Activated T-helper 1 cell treated with Interleukin-2 at 50 U/mL for 16 hours (primary cell): ENCODE measurements at places on chromosomes 16 and 17.
A peak's percentile ranks its signal among the peaks of the same experiment; 100 is the strongest.

GRCh38 chr17:77779711-77780539 lies 178.6 kb upstream of the TNRC6C start:
- DNase-seq = no peak

DNA sequence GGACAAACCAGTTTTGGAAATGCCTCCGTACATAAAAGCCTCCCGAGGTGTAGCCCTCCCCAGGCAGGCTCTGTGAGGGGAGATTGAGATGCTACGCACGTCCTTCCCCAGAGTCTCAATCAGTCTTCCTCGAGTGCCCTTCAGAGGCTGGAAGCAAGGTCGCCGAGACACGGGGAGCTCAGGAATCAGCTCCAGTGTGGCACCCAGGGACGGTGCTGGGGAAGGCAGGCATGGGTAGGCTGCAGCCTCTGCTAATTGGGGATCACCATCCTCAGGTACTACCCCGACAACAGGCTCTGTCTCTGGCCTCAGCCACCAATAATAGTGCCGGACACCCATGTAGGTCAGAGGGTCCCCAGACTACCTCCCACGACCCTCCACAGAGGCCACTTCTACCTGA lies 28.1 kb upstream of the GSG1L start:
- DNase-seq = no peak

DNA sequence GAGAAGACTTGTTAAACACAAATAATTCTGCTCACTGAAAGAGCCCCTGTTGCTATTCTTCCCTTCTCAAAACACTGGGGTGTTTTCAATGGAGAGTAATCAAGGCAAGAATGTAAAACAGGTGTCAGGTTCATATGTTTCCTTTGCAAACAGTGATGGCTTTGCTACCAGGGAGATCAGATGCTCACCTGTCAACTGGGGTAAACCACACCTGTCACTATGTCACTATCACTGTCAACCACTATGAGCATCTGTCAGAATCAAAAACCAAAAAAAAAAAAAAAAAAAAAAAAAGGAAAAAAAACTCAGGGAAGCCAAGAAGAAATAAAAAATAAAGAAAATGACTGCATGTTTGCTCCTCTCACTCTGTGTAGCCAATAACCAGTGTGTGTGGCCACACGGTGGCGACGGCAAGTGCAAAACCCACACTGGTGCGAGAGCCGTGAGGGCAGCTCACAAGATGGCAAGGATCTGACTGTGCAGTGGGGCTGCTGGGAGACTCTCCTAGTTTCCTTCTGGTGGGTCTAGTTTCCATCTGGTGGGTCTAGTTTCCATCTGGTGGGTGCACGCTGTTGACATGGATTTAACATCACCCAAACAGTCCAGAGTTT lies 22.7 kb downstream of the USP22 start:
- no peak for DNase-seq

GRCh38 chr16:3654249-3654991 lies at the start of gene DNASE1:
Gene DNASE1 (plus strand): TSS chr16:3654691. CDS start chr16:3655374, 683 bp downstream.
- DNase-seq = peak; percentile 22

DNA sequence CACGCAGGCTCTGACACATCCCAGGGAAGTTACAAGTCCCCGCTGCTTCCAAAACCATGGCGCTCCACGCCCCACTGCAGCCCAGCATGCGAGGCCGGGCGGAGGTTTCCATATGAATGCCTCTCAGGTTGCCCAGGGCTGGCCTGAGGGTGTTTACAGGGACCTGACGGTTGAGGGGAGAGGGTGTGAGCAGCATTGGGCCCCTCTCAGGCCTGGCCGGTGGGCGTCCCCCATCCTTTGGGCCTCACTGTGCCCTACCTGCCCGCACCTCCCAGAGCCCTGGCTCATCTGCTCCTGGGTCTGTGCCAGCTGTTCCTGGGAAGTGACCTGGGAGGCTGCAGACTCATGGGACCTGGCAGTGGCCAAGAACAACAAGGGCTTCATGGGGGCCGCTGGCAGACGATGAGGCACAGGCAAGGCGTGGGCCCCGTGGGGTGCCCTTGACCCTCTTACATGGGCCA lies 173.5 kb downstream of the C16orf95 start:
- DNase-seq = no peak

DNA sequence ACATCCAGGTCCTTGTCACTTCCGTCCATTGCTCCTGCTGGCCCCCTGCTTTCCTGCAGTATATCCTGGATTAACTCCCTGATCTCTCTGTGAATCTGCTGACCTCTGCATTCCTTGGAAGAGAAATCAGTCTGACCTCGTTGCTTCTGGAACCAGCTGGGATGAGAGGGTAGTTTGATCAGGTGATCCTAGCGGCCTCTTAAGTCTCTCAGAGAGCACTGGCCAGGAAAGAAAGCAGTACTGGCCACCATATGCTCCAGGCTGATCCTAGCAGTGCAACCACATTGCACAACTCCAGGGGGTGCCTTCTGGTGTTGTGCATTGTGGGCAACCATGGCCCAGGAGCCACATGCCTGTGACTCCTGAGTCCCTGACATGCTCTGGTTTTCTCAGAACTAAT lies 79.2 kb downstream of the ARHGAP23 start:
- no peak for DNase-seq

- no peak for DNase-seq
These were observed 110.5 kb downstream of the HS3ST2 start for GRCh38 chr16:22924492-22924891.

DNA sequence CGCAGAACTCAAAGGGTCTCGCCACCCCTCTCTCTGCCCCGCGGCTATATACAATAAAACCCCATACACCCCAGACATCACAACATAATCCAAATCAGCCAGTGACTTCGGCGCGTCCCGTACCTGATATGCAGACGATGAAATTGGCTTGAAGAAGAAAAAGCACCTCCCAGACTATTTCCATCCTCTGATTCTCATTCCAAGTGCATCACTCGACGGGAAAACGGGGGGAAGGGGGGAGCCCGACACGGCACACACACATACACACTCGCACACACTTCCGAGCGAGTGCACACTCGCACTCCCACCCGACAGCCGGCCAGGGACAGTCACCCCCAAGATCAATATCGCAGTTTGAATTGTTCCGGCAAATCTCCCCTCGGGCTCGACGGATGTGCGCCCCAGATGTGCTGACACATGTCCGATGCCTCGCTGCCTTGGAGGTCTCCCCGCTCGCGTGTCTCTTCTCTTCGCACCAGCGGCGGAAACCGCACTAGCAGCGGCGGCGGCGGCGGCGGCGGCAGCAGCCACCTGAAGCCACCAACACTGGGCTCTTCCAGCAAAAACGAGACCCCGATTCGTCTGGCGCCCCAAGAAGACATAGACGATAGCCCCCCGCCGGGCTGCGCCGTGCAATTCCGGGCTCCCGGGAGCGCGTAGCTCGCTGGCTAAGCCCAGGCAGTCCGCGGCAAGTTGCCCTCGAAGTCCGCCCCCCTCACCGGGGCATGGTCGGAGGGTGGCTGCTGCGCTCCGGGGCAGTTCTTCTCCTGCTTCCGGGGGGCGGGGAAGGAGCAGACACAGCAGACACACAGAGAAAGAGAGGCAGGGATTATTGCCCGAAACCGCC lies 688 bp downstream of the CA10 start:
- no peak for DNase-seq

DNA sequence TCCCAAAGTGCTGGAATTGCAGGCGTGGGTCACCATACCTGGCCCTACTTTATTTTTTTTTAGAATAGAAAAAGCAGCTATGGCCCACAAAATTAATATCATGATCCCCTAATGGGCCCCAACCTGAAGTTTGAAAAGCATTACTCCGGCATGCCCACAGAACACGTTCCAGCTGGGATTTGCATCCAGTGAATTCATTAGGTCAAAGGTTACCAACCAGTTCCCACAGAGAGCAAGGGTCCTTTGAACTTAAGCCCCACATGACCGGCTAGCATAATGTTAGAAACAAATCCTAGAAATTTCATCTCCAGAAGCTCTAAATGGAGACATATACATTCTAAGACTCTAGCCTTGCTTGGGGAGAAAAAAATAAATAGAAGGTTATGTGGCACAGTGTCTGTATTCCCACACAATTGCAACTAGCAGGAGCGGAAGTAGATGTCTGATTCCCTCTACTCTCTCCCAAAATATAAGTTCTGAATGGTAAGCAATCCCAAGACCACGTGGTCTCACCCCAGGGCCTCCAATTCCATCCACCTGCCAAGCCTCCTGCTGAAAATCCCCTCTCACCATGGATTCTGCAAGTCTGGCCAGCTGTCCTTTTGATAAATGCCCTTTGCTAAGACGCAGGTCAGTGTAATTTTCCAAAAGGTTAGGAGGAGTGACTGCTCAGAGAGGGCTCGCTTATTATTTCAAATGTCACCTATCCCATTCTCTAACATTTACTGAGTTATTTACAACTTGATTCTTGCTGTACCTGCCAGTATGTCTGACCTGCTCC lies 395.8 kb downstream of the NPIPA8 start:
- no peak for DNase-seq

GRCh38 chr17:20278805-20279204 lies 188.5 kb downstream of the LGALS9B start:
- DNase-seq = no peak

DNA sequence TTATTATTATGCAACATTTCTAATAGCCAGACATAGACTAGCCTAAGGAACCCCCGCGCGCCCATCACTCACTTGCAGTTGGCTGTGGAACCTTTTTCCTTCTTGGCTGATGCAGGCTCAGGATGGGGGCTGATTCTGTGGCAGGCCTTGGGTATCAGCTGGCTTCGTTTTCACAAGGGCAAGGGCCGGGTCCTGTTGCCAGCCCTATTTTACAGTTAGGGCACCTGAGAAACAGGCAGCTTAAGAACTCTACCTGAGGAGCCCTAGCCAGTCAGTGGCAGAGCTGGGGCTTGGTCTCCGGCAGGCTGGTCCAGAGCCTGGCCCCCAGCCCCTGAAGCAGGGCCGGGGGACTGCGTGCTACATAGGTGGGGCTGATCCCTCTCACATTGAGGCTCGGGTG lies 28.7 kb downstream of the ADGRG5 start:
- DNase-seq = no peak

GRCh38 chr17:62668091-62668804 lies 40.8 kb downstream of the MRC2 start:
- DNase-seq = no peak

DNA sequence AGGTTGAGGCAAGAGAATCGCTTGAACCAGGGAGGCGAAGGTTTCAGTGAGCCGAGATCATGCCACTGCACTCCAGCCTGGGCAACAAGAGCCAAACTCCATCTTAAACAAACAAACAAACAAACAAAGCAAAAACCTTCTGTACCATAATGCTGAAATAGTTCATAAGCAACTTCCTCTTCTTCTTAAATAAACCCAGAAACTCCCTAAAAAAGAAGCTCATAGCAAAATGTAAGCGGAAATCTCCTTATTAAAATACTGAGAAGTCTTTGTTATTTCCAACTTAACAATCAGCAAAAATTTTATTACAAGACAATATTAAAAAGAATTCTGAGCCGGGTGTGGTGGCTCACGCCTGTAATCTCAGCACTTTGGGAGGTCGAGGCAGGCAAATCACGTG lies 82.8 kb downstream of the FBXL20 start:
- DNase-seq = no peak

GRCh38 chr16:57728336-57729181 lies 7.0 kb upstream of the KATNB1 start:
- DNase-seq = no peak

- DNase-seq = no peak
These were observed 38.7 kb downstream of the LAT start for GRCh38 chr16:29023279-29024277.

GRCh38 chr17:28475151-28475900 lies 1.9 kb downstream of the SLC13A2 start:
- DNase-seq = no peak

DNA sequence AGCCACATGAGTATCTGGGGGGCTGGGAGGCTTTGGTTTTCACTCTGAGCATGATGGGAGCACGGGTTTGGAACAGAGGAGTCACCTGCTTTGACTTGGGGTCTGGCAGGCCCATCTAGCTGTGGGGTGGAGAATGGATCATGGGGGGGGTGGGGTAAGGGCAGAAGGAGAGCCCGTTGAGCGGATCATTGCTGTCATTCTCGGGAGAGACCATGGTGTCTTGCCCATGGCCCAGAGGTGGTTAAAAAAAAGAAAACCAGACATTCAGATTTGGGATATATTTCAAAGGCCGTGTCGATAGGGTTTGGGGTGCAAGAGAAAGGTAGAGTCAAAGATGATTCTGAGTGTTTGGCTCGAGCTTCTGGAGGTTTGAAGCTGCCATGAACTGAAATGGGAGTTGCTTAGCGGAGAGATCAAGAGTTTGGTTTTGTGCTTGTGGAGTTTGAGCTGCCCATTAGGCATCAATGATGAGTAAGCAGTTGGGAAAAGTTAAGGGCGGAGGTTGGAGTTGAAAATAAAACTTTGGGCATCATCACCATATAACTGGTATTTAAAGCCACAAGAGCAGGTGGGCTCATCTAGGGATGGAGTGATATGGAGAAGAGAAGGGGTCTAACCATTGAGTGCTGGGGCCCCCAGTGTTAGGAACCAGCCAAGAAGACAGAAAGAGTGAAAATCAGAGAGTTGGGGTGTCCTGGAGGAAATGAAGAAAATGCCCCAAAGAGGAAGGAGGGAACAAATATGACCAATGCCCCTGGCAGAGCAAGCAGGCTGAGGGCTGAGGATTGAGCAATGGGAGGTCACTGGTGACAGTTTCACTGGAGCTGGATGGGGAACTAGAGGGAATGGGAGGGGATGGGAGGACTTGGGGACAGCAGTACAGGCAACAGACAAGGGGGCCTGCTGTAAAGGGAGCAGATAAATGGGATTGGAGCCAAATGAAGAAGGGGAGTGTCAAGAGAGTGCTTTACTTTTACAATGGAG lies 1.9 kb downstream of the NOD2 start:
- no peak for DNase-seq

DNA sequence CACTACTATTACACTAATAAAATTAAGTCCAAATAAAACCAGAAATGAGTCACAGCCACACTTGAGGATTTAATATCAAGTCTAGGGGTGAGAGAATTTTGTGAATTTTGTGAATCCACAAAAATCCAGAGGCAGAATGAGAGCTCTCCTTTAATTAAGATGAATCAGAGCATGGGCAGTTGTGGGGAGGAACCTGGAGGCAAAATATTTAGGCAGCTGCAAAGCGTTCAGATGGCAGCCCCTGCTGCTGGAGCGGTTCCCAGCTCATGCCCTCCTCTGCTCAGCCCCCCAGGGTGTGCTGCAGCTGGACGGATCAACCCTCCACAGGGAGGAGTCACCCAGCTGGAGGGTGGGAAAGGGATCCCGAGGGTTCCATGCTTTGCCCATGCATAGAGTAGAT lies 43.4 kb upstream of the IRX6 start:
- no peak for DNase-seq

GRCh38 chr17:37481001-37481665 lies 8.6 kb upstream of the DUSP14 start:
- DNase-seq = no peak

- no peak for DNase-seq
These were observed 1.3 kb upstream of the PDK2 start for GRCh38 chr17:50093807-50094206.

GRCh38 chr16:47644166-47644565 lies 183.0 kb downstream of the PHKB start:
- no peak for DNase-seq

- no peak for DNase-seq
These were observed 26.3 kb upstream of the MGAT5B start for GRCh38 chr17:76841776-76842405.

GRCh38 chr17:41325126-41325525 lies 9.6 kb upstream of the KRTAP17-1 start:
- no peak for DNase-seq

DNA sequence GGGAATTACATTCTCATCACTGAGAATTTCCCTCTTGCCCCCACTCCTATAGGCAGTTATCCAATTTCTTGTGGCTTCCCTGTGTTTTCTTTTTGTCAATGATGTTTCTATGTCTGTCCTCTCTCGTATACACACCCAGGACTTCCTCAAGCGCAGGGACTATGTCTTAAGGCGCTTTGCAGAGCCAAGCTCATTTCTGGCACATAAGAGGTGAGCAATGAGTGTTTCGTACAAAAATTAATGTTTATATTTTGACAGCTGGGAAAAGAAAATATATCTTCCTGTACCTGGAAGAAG lies 947 bp downstream of the DDX42 start:
- DNase-seq = no peak
